Activated naive CD4-positive, alpha-beta T cell treated with anti-CD3 and anti-CD28 coated beads, Interleukin-2, amount 50 U/mL, for 16 hours (primary cell): ENCODE measurements at places on chromosomes 13 and 19.

DNA sequence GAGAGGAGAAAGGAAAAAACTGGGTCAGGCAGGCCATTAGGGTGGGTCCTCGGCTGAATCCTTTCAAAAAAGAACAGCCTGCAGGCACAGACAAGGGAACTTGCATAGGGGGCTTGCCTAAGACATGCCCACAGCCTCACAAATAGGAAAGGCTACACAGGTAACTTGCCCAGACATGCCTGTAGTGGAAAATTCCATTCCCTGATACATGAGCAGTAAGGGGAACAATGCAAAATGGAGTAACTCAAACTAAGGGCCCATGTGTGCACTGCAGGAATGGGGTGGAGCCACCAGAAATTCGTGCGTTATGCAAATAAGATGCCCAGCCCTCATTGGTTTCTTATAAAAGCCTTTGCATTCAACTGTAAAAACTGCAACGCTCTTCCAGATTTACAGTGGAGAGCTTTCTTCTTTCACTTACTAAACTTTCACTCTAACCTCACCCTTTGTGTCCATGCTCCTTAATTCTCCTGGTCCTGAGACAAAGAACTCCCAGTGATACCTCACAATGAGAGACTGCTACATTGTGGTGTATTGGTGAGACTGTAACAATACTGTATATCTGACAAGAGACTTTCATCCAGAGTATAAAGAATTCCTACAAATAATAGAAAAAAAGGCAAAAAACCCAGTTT, 59.5 kb upstream of the SLITRK1 start:
- DNase-seq, result no peak

- no peak for DNase-seq
Measured at GRCh38 chr19:45069056-45069455, 7.2 kb downstream of the ZNF296 start.

DNA sequence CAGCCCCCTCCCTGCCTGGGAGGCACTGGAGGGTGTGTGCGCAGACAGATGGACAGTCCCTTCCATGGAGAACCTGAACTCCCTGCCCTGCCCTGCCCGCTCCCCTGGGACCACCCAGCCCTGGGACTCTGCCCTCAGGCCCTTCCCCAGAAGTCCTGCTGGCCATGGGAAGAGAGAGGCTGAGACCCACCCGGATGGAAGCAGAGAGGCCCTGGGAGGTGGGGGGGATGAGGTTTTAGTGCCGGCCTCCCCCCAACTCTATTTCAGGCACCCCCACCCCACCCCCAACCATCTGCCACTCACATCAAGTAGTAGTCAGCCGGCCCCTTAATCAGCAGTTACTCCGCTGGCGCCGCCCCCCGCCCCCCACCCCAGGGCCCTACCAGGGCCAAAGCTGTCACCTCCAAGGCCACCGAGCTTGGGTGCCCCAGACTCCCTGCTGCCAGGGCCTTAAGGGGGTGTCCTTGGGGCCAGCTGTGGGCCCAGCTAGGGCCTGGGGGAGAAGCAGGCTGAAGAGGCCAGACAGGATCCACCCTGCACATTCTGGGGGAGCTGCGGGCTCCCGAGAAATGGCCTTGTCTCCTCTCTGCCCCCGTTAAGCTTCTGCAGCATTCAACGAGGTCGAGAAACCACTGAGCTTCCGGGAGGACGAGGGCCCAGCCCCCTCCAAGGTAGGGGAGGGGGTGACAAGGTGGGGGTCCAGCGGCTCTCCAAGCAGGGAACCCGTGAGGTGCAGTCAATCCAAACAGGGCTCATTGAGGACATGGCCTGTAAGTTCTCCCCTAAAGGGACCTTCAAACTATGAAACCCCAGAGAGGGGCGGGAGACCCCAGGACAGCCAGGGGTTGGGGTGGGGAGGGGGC, 17.4 kb downstream of the NMRK2 start:
- DNase-seq, result no peak

DNA sequence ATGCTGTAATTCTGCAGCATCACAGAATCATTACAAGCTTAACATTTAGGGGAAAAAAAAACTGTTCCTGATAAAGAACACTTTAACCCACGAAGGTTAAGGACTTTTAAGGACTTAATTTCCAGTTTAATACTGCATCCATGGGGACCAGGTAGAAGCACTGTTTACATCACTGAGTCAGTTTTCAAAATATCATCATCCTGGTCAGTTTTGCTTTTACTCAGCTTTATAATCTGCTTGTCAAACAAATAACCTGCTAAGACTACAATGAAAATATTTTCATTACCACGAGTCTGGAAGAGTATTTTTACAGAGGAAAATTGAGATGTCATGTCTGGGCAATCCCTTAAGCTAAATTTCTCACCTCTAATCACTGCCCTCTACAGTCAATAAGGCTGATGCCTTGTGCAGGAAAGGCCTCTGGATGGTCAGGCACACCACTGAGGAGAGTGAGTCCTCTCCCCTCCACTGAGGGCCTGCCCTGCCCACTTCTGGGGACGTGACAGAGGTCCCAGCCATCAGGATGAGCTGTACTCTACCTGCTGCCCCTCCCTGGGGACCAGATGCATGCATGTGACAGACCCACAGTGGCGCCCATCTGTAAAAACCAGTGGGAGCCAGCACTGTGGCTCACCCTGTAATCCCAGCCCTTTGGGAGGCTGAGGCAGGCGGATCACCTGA, 31.0 kb downstream of the FOXO1 start:
- DNase-seq, result no peak

DNA sequence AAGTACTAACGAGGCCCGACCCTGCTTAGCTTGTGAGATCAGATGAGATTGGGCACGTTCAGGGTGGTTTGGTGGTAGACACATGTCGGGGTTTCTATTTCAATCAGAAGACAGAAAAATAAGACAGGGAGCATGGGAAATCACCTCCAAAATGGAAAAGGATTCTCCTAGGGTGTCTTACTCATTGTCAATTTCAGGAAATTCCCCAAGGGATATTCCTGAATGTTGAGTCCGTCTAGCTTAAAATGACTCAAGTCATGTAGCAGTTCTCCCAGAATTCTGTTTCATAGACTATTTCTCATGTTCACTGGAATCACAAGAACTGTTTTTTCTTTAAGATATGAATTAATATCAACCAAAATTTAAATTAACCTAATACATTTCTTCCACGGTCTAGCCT, 380.1 kb downstream of the EFNB2 start:
- DNase-seq, result no peak

DNA sequence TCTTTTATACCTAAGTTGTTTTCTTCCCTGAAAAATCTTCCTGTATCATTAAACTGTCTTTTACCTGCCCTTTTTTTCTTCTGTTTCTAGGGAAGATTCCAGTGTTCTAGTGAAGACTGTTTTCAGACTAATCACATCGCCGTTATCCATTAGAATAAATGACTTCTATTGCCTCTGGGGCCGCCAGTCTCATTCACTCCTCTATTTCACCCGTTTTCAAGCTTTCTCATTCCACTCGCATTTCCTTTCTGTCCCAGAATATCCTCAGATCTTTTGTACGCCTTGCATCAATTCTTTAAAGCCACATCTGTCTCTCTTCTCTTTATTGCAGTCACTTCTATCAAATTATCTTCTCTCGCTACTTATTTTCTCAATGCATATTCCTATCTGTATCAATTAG, 1035.6 kb upstream of the MIR17HG start:
- DNase-seq, result no peak

DNA sequence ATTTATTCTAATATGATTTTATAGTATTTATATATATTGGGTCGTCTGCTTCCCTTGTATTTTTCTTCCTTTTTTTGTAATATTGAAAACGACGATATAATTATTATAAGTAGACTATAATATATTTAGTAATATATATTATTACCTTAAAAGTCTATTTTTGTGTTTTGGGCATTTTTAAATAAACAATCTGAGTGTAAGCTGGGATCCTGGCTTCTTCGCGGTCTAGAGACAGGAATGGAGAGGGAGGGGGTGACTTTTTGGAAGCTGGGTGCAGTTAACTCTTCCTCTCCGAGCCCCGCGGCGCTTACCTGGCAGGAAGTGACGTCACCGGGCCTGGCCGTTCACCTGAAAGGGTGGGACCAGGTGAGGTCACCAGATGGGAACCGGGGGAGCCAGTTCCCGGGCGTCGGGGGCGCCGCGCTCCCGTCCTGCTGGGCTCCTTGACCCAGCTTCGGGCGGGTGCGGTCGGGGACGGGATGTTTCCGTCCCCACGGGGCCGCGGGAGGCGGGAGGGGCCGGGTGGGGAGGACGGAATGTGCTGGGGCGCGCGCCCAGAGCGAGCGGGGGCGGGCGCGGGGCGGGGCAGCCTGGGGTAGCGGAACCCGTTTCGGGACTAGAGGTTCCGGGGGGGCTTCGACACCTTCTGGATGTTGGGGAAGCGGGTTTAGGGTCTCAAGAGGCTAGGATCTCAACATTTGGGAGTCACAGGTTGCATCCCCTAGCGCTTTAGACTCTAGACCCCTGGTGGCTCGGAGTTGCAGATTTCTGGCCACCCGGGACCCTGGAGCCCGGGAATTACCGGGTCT, 2.8 kb downstream of the ZFP36 start:
- DNase-seq, result peak; percentile 76
